ENCODE measurements at places on chromosomes 3 and 15.
A peak's percentile ranks its signal among the peaks of the same experiment; 100 is the strongest.

DNA sequence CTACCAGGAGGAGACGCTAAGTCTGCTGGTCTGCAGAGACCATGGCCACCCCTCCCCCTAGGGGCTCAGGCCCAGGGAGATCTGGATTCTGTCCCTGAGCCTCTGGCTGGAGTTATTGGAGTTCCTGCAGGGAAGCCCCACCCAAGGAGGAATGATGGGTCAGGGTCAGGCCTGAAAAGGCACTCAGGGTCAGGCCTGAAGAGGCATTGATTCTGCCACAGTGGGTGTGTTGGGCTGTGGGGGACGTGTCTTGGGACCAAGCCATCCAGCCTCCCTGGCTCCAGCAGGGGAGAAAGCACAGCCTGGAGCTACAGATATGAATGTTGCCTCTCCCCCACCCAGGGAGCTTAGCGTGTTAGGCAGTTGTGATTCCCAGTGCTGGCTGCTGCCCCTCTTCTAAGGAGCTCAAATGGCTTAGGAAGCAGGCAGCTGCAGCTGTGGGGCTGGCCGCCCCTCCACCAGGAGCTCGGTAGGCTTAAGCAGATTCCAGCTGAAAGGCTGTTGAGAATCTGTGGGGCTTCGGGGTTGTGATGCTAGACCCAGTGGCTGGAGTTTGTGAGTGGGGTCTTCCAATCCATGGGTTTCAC lies 176.7 kb downstream of the CHL1 start:
- DNase-seq, result no peak

- no peak for DNase-seq
Observed at GRCh38 chr3:131957980-131958379, 76.8 kb downstream of the CPNE4 start.

DNA sequence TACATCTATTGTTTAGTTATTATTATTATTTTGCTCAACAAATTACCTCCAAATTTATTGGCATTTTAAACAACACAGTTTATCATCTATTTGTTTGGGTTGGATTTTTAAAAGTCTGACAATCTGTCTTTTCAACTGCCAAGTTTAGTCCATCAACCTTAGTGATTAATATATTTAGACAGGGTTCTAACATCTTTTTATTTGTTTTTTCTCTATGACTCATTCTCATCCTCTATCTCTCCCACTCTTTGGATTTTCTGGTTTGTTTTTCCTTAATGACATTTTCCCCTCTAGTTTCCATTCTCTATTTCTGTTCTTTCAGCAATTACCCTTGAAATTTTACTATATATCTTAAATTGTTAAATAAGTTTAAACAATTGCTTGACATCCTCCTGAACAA lies 41.9 kb downstream of the EMC4 start:
- DNase-seq, result no peak

DNA sequence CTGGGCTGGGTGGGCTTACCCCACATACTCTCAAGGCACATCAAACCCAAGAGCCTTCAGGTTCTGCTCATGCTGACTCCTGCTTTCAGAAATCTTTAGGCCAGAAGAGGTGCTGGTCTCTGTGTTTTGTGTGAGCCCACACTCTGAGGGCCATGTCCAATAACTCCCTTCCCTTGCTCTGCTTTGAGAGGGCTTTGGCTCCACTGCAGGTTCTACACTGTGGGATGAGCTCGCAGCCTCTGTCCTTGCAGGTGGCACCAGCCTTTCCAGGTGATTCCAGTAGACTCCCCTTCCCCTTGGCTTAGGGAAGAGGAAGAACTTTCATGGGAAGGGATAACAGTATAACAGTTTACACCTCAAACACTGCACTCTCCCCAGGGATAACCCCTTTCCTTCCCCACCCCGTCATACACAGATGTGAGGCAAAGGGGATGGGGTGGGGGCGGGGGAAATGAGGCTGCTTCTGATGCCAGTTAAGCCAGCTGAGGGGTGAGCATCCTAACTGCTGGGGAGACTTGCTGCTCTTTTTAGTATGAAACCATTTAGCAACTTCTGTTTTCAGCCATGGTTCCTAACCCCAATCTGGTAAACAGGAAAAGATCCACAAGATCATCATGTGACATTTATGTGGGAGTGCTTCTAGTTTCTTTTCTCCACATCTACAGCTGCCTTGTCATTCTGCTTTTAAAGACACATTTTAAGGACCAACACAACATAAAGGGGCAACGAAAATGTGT lies 262.4 kb downstream of the SLC9A9 start:
- DNase-seq, result no peak

DNA sequence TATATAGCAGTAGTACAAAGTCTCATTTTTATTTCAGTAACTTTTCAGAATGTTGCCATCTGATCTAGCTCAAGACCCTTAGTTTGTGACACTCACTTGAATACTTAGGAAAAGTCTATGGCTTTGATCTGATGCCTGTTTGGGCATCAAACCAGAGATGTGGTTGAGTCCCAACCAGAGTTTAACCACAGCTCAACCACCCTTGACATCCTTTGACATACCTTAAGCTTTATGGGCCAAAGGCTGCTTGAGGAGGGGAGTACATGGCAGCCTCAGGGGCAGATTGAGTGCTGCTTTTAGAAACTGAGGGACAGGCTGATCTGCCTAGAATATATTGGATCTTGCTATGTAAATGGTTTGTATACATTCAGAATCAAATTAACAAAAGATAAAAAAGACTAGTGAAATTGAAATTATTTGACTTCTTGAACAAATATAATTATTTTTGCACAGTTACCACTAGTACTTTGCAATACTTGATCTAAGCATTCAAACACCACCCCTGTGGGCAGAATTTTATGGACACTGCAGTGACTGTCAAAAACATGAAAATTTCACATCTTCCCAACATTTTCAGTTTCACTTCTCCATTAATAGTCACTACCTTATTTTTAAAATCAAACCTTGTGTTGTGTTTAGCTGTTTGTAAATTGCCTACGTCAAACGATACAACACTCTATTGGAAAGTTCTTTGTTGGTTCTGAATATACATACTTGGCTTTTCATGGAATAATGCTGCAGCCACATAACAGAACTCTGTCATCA lies 199.8 kb downstream of the UBE2E2 start:
- no peak for DNase-seq

- no peak for DNase-seq
Observed at GRCh38 chr3:19155375-19155774, 7.1 kb downstream of the KCNH8 start.

GRCh38 chr3:157713101-157713500 lies 209.9 kb upstream of the VEPH1 start:
- no peak for DNase-seq

- no peak for DNase-seq
Observed at GRCh38 chr3:148718982-148719862, 21.5 kb downstream of the AGTR1 start.

- no peak for DNase-seq
Observed at GRCh38 chr3:129610276-129610675, 3.8 kb upstream of the PLXND1 start.

DNA sequence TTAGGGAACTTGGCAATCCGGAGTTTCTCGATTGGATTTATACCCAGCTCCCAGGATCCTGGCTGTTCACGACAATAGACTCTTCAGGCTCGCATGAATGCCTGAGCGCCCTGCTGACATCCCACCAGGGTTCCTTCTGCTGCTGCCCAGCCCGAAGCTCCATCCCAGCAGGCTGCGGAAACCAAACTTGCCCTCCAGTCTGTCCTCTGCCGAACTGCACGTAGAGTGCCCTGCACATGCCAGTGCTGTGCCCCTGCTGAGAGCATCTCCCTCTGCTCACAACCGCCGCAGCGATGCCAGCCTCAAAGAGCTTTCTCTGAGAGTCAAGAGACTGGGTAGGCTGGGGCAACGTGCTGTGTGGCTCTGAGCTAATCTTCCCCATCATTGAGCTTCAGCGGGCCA lies 6.9 kb downstream of the ADAMTS7 start:
- DNase-seq, result no peak

DNA sequence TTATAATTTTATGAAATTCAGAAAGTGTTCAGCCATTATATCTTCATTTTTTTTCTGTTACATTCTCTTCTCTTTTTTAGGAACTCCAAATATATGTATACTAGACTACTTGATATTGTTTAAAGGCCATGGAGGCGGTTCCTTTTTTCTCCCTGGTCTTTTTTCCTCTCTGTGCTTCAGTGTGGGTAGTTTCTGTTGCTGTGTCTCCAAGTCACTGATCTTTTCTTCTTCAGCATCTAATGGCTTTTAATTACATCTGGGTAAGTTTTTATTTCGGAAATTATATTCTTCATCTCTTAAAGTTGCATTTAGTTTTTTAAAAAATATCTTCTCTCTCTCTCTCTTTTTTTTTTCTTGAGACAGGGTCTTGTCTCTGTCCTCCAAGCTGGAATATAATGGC lies 8.9 kb downstream of the PIGX start:
- DNase-seq, result no peak

- no peak for DNase-seq
Observed at GRCh38 chr3:114827495-114827894, 319.6 kb downstream of the ZBTB20 start.

DNA sequence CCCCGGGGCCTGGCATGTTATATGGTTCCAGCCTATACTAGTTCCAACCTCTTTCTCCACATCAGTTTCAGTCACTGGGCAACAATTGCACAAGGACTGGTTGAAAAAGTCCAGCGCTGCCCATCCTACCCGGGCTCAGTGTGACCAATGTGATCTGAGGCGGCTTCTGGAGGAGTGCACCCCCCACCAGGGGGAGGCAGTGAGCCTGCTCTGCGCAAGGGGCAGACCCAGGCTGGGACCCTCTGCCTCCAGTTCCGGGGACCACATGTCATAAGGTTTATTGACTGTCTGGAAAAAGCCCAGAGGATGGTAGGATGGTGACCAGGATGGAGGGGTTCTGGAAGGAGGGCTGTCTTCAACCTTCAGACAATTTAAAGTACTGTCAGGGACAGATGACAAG lies 25.6 kb upstream of the NR2E3 start:
- DNase-seq, result peak; percentile 65

DNA sequence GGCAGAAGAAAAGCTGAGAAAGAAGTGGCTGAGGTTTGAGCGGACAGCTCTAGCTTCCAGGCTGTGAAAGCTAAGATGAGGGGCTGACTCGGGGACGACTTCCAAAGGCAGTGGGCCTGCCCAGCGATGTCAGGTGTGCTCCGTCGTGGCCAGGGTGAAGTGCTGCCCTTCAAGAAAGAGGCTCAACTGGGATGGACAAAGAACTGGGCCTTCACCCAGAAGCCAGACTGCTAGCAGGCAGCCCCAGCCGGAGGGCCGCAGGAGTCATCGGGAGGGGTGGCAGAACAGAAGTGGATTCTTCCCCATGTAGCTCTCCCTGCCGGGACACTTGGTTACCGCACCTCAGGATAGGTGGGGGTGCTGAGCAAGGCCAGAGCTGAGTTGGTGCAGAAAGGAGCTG lies 13.1 kb upstream of the SEC13 start:
- DNase-seq, result no peak

Measured in activated effector memory CD4-positive, alpha-beta T cell treated with anti-CD3 and anti-CD28 coated beads, Interleukin-2, amount 50 U/mL, for 16 hours (primary cell).